Cardiac fibroblast (primary cell): ENCODE measurements at places on chromosomes 16 and 17.

DNA sequence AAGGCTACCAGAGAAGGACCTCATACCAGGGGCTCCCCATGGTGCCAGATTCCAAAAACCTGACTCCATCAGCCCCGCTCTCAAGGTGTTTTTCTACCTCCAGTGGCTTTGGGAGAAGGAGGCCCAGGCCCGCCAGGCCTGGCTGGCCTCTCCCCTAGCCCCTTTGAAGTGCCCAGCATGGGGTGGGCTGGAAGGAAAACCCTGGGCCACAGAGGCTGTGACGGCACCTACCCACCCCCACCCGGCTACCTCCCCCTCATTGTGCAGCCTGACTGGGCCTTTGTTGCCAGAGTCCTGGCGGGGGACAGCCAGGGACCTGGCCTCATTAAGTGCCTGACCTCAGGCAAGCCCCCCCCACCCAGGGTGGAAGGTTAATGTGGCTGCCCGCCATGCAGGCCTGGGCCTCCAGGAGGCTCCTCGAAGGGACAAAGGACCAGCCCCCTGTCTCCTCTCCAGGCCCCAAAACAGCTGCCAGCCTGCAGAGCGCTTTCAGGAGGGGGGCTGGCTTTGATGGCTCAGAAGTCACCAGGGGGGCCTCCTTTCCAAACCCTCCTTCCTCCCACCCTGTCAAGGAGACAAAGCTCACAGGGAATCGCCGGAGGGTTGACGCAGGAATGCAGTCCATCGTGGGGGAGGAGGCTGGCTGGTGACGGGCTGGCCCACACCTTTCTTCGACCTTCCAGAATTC, 159.4 kb downstream of the ZNF423 start:
- no peak for DNase-seq

GRCh38 chr17:62898239-62898864, 67.7 kb upstream of the TANC2 start:
- DNase-seq = peak; percentile 68

DNA sequence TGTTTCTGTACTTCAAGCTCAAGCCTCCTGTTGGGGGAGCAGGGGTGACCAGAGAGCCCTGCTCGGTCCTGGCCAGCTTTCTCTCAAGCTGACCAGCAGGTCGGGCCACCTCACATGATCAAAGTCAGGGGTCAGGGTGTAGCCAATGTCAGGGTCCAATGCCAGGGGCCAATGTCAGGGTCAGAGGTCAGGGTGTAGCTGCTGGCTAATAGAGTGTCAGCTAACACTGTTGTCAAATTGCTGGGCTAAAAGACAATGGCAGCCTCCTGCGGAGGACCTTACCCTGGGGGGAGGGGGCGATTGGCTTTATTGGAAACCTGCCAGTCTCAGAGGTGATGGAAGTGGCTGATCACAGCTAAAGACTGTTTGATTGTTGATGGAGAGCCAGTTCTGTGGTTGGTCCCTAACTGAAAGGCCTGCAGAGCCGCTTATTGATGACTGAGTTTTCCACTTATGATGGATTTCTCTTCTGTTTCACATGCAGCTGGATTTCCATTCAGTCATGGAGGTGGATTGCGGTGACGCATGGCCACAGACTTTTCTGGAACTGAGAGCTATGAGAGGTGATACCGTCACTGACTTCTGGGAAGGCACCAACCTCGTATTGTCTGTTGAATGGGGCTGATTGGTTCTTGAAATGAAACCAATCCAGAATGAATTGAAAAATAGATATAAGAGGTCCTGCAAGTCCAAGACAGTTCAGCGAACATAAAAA, 97.4 kb upstream of the ZFHX3 start:
- DNase-seq = no peak

DNA sequence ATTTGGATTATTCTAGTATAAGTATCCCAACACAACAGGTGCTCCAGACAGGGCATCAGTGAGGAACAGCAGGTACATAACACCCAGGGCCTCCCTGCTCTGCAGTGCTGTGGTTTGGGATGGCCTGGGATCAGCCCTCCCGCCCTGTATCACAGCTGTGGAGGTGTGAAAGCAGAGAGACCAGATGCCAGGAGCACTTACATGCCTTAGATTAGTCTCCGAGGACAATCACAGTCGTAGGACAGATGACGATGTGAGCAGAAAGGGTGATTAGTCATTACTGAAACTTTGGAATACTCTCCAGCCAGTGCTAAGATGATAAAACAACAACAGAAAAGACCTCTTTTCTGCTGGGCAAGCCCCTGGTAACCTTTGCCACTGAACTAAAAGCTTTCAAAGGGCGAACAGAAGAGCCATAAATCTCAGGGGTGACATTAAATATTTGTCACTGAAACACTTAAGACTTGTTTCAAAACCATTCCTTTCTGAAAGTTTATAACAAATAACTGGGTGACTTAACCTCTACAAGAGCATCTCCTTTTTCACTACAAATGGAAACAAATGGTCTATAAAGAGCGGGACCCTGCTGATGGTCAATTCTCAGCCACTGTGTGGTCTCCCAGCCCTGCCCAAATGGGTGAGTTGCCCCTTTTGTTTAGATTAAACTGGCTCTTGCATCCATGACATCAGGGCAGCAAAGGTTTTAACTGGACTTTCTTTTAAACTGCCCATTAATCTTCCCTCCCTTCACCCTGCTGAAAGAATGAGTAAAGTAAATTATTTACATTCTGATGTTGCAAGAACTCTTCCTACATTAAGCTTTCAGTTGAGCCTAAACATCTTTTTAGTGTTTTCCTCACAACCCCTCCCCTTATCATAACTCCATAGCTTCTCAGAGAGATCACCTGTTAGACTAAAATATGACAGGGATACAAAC, 183.1 kb upstream of the COX10 start:
- DNase-seq = peak; percentile 1

- DNase-seq = no peak
Observed at GRCh38 chr16:80034469-80034826, 433.9 kb upstream of the MAF start.

DNA sequence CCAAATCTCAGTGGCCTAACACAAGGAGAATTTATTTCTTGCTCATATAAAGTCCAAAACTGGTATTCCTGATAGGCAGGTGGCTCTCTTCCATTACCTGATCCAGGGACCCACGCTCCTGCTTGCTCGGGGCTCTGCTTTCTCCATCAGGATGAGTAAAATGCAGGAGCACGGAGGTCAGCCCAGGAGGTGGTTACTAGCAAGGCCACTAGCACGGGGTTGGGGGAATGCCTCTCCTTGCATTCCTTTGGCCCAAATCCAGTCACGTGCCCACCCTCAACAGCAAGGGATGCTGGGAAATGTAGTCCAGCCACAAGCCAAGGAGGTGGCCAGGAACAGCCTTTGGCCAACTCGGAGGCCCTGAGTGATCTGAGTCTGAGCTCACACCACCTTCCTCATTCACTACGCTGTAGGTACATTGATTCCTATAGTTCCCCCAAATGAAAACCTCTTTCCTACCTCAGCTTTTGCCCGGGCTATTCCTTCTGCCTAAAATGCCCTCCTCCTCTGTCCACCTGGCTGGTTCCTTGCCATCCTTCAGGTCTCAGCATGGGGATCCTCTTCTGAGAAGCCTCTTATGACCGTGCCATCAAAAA, 38.3 kb upstream of the HAPSTR1 start:
- peak; percentile 83 for DNase-seq

- no peak for DNase-seq
Observed at GRCh38 chr17:62648956-62649294, 21.5 kb downstream of the MRC2 start.

GRCh38 chr16:84380405-84380804, 12.1 kb downstream of the ATP2C2 start:
- no peak for DNase-seq

DNA sequence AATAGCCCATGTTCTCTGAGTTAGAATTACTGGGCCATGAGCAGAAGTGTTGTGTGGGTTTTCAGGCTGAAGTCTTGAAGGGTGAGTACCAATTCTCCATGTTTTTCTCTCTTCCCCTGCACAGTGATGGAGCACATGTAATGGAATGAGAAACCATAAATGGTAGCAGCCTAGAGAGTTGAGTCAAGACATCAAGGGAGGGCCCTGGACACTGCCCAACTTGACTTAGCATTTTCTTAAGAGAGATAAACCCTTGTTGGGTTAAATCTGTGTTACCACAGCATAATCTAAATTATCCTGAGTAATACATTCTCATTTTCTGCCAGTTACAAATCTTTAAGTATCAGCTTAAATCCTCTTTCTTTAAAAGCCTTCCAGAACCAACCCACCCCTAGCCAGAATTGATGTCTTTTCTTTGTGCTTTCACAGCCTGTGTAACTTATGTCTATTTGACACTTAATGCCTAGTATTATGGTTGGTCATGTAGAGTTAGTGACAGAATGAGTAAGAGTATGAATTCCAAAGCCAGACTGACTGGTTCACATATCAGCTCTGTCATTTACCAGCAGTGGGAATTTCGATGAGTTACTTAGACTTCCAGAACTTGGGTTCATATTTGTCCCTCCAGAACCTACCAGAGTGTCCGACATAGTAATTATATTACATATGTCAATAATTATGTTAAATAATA, 27.0 kb upstream of the RGS9 start:
- peak; percentile 61 for DNase-seq

GRCh38 chr17:36934144-36934691, 3.1 kb upstream of the LHX1 start:
- DNase-seq = no peak

- DNase-seq = no peak
Observed at GRCh38 chr16:3358871-3359270, 3.2 kb downstream of the OR2C1 start.

DNA sequence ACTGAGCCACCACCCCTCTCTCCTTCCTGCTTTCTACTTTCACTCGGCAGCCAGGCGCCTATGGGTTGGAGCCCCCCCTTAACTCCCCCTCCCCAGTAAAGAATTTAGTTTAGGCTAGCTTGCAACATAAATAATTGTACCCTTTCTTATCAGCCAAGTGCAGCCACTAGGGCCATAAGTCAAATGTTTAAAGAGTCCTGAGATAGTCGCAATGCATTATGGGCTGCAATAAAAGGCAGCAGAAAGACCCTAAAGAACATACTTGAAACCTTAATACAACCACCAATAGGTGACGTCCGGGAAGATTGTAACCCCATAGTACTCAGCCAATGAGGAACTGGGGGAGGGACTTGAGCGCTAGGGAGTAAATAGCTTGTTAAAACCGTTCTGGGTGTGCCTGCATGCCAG, 40.5 kb downstream of the C16orf82 start:
- DNase-seq = no peak

DNA sequence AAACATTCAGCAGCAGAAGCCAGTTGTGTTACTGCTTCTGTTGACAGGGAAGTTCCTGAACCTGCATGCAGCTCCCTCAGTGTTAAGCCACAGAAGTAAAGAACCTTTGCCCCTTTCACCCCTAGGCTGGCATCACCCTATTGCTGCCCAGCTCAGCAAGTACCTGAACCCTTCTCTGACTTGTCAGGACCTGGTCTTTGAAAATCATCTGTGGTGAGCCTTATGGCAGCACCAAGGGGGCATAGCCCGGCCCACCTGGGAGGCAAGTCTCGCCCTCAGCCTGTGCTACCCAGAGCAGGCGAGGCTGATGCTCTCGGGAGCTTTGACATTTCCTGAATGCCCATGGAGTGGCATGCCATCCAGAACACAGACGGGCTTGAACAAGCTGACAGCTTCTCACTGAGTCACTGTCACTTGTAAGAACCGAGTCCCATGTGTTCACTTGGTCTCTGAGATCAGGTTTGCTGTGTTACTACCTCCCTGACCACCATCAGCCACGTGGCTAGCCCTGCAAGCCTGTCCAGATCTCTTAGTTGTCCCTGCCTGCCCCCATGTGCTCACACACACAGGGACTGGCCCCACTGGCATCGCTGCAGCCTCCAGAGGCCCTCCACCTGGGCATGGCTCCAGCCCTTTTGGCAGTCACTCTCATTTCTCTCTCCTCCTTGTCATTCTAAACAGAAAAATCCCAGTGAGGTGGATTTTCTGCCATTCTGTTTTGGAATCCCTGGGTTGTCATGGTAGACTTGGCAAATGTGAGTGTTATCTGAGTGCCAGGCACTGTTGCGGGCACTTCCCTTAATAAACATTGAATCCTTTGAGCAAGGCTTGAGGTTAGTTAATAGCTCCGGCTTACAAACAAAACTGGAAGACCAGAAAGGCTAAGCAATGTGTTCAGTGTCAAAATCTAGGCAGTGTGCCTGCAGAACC, 2.9 kb upstream of the CARMIL2 start:
- DNase-seq = no peak

DNA sequence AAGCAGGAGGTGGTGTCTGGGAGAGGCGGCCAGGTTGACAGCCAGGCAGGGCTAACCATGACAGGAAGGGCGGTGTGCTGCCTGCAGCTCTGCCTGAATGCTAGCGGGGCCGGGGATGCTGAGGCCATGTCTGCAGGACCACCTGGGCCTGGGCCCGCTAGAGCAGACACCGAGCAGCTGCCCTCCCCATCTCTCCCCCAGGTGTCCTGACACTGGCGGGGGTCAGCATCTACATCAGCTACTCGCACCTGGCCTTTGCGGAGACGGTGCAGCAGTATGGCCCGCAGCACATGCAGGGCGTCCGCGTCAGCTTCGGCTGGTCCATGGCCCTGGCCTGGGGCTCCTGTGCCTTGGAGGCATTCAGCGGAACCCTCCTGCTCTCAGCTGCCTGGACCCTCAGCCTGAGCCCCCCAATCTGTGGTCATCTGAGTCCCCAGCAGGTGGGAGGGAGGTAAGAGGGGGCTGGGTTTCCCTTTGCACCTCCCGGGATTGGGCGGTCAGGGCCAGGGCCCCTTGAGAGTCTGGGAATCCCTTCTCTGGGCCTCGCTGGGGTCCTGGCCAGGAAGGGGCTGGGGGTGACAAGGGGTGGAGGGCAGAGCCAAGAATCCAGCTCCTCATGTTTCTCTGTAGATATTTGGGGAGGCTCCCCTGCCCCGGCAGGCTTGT, 7.5 kb downstream of the TMEM235 start:
- DNase-seq = no peak

DNA sequence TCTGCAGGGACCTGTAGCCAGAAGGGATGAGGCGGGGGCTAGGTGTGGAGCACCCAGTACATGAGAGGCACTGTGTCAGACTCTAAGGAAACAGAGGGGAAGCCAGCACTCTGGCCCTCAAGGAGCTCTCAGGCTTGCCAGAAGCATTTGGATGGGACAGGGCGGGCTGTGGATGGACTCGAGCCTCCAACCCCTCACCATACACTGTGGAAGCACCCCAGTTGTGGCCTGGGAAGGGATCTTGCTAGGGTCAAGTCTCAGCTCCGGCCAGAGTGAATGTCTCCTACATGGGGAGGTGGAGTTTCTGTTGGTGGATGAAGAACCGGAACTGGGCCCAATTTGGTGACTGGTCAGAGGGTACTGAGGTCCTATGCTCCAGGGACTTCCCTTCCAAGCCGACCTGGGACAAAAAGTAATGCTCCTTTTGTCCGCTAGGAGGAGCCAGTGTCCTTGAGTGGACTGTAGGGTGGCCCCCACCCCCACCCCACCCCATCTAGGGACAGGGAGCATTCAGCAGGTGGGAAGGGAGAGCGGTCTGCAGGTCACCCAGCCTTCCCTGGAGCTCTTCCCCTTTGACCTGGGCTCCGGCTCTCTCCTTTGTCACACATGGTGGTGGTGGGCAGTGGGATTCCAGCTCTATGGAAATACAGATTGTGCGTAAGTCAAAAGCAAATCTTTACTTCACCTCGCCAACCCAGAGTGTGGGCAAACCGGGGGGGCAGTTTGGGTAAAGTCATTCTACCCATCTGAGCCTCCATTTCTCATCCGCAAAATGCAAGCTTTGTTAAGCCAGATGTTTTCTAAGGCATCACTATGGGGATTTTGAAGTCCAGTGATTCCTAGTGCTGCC, 20.4 kb upstream of the PHB1 start:
- DNase-seq = peak; percentile 66

- peak; percentile 34 for DNase-seq
Observed at GRCh38 chr17:43721537-43722268, 36.9 kb downstream of the SOST start.
